Effector memory CD8-positive, alpha-beta T cell (primary cell): ENCODE measurements at places on chromosomes 16 and 17.

- H3K27ac ChIP-seq = no peak overlapping the region
- H3K27me3 ChIP-seq = no peaks in the 10 kb centered on the region
Observed at GRCh38 chr16:52740766-52741165, 193.8 kb upstream of the TOX3 start.

- H3K27me3 ChIP-seq = no peaks in the 10 kb centered on the region
- DNase-seq = no peak
- H3K4me1 ChIP-seq = no peaks in the 10 kb centered on the region
- H3K27ac ChIP-seq = no peak overlapping the region
- H3K4me3 ChIP-seq = no peak overlapping the region
- peaks cover 5% of the 10 kb centered on the region for H3K36me3 ChIP-seq
Observed at GRCh38 chr16:84459941-84460405, 44.5 kb downstream of the MEAK7 start.

GRCh38 chr16:87066133-87067002, 250.8 kb downstream of the C16orf95 start:
- H3K27me3 ChIP-seq = peaks cover 50% of the 10 kb centered on the region
- no peak overlapping the region for H3K27ac ChIP-seq
- no peak for DNase-seq
- no peak overlapping the region for H3K4me3 ChIP-seq
- peaks cover 4% of the 10 kb centered on the region for H3K36me3 ChIP-seq

DNA sequence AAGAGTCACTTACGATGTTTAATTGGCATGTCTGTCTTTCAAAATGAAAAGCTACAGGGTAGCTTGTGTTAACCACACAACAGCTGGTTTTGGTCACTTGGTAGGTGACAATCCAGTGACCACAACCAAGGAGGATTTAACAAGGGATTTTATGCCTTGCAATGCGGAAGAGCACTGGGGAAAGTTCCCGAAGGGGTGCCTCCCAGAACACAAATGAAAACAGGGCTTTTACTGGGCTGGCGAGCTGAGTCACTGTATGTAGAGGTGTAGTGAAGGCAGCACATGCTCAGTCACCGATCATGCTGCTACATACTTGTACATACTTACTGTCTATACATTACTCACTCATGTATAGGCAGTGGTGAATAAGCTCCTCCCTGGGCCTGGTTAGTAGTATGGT, 483.5 kb downstream of the CDH13 start:
- H3K27ac ChIP-seq = no peak overlapping the region
- peaks cover 74% of the 10 kb centered on the region for H3K27me3 ChIP-seq
- H3K36me3 ChIP-seq = no peaks in the 10 kb centered on the region
- DNase-seq = no peak
- no peak overlapping the region for H3K4me3 ChIP-seq

DNA sequence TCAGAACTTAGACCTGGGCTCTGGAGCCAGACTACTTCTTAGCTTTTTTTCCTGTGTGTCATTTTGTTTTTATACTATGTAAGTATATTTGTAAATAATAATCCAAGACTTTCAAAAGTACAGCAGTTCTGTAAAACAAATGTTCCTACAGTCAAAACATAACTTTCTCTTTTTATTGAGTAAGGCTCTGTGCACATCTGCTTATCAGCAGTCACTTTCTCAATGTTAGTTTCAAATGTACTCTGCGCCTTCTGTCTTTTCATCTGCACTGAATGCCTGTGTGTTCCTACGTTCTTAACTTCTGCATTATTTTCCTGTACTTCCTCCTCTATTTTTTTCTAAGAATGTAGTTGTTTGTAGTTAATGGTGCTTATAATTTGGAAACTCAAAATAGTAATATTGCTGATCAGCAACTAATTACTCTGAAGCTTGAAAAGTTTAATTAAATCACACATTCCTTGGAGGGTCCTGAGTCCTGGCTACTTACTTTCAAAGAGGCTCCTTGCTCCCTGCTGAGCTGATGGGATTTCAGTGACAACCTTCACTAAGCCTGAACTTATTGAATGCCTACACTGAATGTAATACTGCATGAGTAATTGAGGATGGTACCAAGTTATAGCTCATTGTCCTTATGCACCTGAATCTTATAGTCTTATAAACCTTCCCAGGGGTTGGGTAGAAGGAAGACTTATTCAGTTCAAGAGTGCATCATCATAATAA, 329.9 kb downstream of the KCNJ2 start:
- DNase-seq = no peak
- H3K27ac ChIP-seq = no peak overlapping the region
- H3K4me3 ChIP-seq = no peak overlapping the region

- DNase-seq = no peak
- peak overlapping the region; percentile 49 for H3K27ac ChIP-seq
- H3K4me3 ChIP-seq = no peak overlapping the region
- H3K27me3 ChIP-seq = no peaks in the 10 kb centered on the region
- H3K36me3 ChIP-seq = peaks cover 11% of the 10 kb centered on the region
- no peaks in the 10 kb centered on the region for H3K4me1 ChIP-seq
Observed at GRCh38 chr16:53848277-53848942, 144.5 kb downstream of the FTO start.

DNA sequence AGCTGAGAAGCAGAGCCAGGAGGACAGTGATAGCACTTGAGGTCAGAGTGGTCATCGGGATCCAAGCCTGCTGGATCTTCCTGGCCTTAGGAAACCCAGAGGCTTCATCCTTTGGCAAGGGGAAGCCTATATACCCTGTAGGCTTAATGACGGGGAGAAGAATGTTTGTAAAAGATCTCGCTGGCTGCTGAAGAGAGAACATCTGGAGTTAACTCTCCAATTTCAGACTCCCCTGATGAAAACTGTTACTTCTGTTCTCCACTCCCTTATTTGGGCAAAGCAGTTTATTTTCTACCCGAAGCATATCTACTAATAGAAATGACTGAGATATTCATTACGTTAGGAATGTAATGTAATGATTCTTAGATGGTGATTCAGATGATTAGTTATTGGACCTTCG, 487.0 kb downstream of the CDH13 start:
- H3K4me1 ChIP-seq = no peaks in the 10 kb centered on the region
- H3K27ac ChIP-seq = no peak overlapping the region
- H3K36me3 ChIP-seq = no peaks in the 10 kb centered on the region
- no peak overlapping the region for H3K4me3 ChIP-seq

DNA sequence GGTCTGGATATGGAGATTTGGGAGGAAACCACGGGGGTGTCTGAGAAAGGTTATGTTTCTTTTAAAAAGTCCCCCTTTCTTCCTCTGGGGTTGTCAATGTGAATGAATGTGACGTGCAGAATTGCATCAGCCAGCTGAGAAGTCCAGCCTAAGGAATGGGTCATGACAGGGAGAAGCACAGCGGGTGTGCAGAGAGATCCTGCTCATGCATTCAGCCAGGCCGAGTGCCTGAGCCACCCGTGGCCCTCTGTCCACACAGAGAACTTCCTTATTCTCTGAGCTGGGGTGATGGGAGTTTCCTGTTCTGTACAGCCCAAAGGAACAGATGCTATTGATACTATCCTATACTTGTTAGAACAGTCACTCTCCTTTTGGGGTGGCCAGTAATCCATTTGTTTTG, 117.9 kb downstream of the CPPED1 start:
- H3K27me3 ChIP-seq = no peaks in the 10 kb centered on the region
- H3K27ac ChIP-seq = no peak overlapping the region
- H3K4me3 ChIP-seq = no peak overlapping the region
- no peaks in the 10 kb centered on the region for H3K4me1 ChIP-seq
- no peaks in the 10 kb centered on the region for H3K36me3 ChIP-seq

DNA sequence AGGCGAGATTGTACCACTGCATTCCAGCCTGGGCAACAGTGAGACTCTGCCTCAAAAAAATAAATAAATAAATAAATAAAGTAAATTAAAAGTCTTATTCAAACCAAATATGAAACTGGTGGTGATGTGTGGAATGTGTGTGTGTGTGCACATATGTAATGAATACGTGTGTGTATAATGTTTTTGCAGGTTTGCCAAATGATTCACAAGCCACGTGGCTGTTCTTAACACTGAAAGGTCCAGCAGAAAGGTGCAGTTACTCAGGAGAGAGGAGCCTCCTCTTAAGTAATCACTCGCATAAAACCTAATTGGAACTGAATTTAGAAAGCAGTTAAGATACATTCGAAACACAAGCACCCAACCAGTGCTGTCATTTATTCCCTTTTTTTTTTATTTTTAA, 22.9 kb downstream of the GDE1 start:
- peaks cover 3% of the 10 kb centered on the region for H3K4me1 ChIP-seq
- no peak overlapping the region for H3K4me3 ChIP-seq
- peaks cover 25% of the 10 kb centered on the region for H3K36me3 ChIP-seq
- peak overlapping the region; percentile 6 for H3K27ac ChIP-seq
- H3K27me3 ChIP-seq = no peaks in the 10 kb centered on the region

- H3K4me1 ChIP-seq = no peaks in the 10 kb centered on the region
- peak overlapping the region; percentile 83 for H3K27ac ChIP-seq
- no peak for DNase-seq
- H3K36me3 ChIP-seq = peaks cover 64% of the 10 kb centered on the region
Observed at GRCh38 chr17:2436316-2436905, 35.6 kb upstream of the MNT start.
